Activated CD8-positive, alpha-beta memory T cell treated with anti-CD3 and anti-CD28 coated beads for 4 hours (primary cell): ENCODE measurements at places on chromosomes 6 and 20.

DNA sequence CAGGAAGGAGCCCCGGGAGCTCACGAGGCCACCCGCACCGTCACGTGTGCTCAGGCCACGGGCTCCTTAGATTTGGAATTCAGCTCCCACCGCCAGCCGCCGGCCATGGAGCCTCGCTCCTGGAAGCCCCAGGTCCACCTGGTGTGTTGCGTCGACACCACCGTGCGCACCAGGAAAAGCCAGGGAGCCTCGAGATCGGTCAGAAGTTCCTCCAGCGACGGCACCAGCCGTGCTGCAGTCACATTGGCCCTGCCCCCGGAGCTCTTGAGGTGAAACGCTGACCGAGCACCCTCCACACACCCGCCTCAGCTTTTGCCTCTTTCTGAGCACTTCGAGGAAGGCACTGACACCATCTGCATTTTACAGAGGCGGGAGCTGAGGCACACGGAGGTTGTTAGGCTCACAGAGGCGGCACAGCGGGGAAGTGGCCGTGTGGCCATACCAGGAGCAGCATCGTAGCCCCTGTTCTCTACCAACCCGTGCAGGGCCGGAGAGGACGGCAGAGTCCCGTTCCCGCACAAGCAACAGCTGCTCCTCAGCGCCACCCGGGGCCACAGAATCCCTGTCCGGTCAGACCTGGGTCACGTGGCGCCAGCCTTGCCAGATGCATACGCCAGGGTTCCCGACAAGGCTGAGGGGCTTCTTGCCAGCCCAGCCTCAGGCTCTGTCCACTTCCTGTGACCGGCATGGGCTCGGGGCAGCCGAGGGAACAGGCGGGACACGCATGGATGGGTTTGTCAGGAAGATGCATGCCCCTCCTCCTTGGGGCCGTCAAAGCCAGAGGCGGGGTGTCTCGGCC, 7.6 kb downstream of the NKAIN4 start:
- no peak for DNase-seq

- no peak for DNase-seq
Observed at GRCh38 chr6:52985228-52985627, 9.9 kb downstream of the GSTA4 start.

- DNase-seq = no peak
Observed at GRCh38 chr6:134721060-134721405, 228.9 kb downstream of the ALDH8A1 start.

- DNase-seq = no peak
Observed at GRCh38 chr6:107843400-107843799, 19.3 kb upstream of the SCML4 start.

GRCh38 chr20:4471221-4471620, 250.5 kb upstream of the PRND start:
- no peak for DNase-seq
